CD8-positive, alpha-beta memory T cell (primary cell): ENCODE measurements at places on chromosomes 16 and 17. TPM values are rescaled to one million over a fixed set of nuclear protein-coding genes. Genes with fewer than 3 reads are reported as not detected.

DNA sequence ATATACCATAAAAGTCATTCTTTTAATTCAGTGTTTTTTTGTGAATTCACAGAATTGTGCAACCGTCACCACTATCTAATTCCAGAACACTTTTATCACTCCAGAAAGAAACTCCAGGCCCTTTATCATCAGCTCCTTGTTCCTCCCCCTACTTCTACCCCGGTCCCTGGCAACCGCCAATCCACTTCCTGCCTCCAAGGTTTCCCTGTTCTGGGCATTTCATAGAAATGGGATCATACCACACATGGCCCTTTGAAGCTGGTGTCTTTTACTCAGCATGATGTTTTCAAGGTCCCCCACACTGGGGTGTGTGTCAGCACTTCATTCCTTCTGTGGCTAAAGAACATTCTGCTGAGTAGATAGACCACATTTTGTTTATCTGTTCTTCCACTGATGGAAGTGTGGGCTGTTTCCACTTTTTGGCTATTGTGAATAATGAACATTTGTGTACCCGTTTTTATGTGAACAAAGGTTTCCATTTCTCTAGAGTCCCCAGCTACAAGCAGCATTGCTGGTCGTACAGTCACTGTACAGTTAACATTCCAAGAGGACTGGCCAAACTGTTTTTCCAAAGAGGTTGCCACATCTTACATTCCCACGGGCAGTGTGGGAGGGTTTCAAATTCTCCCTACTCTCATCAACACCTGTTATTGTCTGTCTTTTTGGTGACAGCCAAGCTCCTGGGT is 75.8 kb upstream of the ZNF469 start:
- H3K4me3 ChIP-seq = no peak overlapping the region
- H3K4me1 ChIP-seq = no peaks in the 10 kb centered on the region
- H3K36me3 ChIP-seq = no peaks in the 10 kb centered on the region
- no peak overlapping the region for H3K27ac ChIP-seq
- H3K27me3 ChIP-seq = no peaks in the 10 kb centered on the region

The OR2C1 gene
- not detected for total RNA-seq

The ANKRD40CL gene
- not detected for total RNA-seq

DNA sequence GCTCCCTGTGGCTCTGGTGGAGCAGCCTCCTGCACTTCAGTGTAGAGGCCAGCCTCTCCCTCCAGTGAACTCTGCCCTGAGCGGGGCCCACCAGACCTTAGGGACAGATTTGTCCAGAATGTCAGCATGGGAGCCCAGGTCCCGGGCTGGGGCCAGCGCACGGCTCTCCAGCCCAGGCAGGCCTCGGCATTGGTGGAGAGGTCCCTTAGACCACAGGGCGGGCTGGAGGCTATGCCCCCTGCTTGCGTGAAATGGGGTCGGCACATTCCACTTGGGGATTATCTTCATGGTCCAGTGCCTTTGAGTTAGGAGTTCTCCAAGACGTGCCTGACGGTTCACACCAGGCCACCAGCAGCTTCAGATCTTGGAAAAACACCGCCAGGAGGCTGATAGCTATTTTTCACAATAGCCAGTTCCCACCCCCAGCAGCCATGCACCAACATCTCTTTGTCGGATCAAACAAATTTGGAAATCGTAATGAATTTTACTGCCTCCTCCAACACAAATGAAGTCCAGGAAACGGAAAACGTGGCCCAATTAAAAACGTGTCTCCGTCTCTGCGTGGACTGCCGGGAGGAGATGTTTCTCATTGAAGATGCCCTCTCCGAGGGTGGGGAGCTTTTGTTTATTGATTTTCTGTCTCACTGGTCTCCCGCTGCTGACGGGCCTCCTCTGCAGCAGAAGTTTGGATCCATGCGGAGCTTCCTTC is 110.0 kb upstream of the CIBAR2 start:
- no peak overlapping the region for H3K27ac ChIP-seq
- no peaks in the 10 kb centered on the region for H3K27me3 ChIP-seq
- no peak overlapping the region for H3K4me3 ChIP-seq
- no peaks in the 10 kb centered on the region for H3K4me1 ChIP-seq
- DNase-seq = no peak

- no peak for DNase-seq
- peaks cover 22% of the 10 kb centered on the region for H3K4me1 ChIP-seq
Observed at GRCh38 chr17:4982305-4982704, 5.2 kb downstream of the CAMTA2 start.

The PIRT gene
- total RNA-seq = not detected

DNA sequence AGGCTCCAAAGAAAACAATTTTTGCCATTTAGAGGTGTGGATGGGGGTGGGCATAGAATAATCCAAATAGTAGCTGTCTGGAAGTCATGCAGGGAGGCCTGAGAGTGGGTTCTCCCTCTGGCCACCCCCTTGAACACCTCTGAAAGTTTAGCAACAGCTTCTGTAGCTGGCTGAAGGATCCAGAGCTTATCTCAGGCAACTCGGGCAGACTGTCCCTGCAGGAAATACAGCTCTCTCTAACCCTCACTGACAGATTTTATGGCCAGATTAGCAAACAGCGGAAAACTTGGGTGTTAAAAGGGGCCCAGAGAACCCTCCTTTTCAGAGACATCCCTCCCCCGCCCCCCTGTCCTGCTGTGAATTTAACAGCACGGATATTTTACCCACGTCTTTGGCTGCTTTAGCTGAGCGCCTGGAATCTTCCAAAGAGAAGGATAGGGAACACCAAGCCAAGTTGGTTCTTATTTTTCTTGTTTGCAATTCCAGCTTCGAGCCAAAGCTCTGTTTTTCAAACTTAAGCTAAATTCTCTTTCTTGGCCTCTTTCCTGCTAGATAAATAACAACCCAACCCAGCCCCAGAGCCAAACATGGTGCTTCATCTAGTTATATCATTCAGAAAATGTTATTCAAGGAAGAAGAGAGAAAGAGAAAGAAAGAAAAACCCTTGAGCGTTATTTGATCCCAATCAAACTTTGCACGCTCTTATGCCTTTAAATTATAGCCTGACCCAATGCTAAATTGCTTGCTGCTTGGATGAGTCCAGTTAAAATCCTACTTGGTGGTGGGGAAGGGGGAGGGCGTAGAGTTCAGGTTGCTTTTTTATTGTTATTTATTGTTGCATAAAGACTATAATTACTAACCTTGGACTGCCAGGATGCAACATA is 2.3 kb upstream of the HOXB2 start:
- H3K36me3 ChIP-seq = no peaks in the 10 kb centered on the region
- peak overlapping the region; percentile 92 for H3K27ac ChIP-seq
- DNase-seq = no peak

GRCh38 chr17:10349403-10349802 is 23.4 kb downstream of the MYH13 start:
- H3K4me3 ChIP-seq = no peak overlapping the region
- H3K27ac ChIP-seq = no peak overlapping the region
- no peak for DNase-seq
- no peaks in the 10 kb centered on the region for H3K4me1 ChIP-seq

- peaks cover 10% of the 10 kb centered on the region for H3K4me1 ChIP-seq
- H3K27me3 ChIP-seq = peaks cover 8% of the 10 kb centered on the region
- peak; percentile 68 for DNase-seq
- no peaks in the 10 kb centered on the region for H3K36me3 ChIP-seq
- peak overlapping the region; percentile 54 for H3K27ac ChIP-seq
- peak overlapping the region; percentile 61 for H3K4me3 ChIP-seq
Observed at GRCh38 chr17:44385287-44386181, 3.9 kb downstream of the ITGA2B start.

DNA sequence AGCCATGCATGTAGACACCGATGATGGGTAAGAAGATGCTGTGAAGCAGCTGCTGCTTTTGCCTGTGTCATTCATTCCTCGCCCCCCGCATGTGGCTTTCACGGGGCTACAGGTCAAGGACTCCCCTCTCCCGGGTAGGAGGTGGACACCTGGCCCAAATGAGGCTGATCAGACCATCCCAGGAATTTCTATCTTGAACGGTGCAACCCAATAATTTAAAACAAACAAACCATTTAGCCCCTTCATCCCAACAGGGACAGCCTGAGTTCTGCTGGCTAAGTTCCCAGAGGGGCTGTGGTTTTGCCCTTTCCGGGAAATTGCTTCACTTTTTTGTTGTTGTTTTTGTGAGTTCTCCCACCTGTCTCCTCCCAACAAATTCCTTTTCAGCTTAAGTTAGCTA is 137.7 kb upstream of the CDH5 start:
- no peaks in the 10 kb centered on the region for H3K27me3 ChIP-seq
- no peaks in the 10 kb centered on the region for H3K4me1 ChIP-seq
- no peaks in the 10 kb centered on the region for H3K36me3 ChIP-seq
- no peak overlapping the region for H3K27ac ChIP-seq
- H3K4me3 ChIP-seq = no peak overlapping the region

The CD7 gene
- 186 TPM for total RNA-seq

DNA sequence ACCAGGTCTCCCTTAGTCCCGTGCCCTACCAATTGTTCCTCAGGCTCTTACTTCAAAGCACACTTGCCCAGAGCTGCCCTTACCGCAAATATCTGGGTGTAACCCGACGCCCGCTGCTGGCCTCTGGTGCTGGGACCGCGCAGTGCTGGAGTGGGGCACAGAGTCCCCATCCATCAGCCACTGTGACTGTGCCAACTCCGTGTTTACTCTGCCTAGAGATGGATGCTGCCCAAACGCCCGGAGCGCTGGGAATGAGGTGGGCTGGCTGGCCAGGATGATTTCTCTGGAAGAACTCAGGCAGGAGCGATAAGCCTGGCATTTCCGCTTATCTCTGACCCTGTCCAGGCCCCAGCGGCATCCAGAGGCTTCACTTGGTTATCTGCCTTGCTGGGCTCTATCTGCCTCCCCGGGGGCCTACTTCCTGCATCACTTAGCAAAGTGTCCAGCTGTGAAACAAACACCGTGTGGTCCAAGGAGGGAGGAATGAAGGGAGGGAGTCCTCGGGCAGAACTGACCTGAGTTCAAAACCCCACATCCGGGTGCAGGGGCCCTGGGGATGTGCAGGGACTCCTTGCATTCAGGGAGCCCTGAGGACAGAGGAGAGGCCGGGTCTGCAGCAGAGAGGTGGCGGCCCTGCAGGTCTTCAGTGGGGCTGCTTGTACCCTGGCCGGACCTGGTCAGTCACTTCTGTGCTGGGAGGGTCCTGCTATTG is 9.4 kb upstream of the MYLK3 start:
- DNase-seq = no peak
- H3K27me3 ChIP-seq = no peaks in the 10 kb centered on the region
- H3K27ac ChIP-seq = no peak overlapping the region
- H3K4me3 ChIP-seq = no peak overlapping the region
- H3K36me3 ChIP-seq = no peaks in the 10 kb centered on the region

GRCh38 chr17:34290586-34290985 is 5.0 kb downstream of the CCL11 start:
- H3K27ac ChIP-seq = no peak overlapping the region
- no peak for DNase-seq
- H3K4me1 ChIP-seq = no peaks in the 10 kb centered on the region
- no peaks in the 10 kb centered on the region for H3K27me3 ChIP-seq

DNA sequence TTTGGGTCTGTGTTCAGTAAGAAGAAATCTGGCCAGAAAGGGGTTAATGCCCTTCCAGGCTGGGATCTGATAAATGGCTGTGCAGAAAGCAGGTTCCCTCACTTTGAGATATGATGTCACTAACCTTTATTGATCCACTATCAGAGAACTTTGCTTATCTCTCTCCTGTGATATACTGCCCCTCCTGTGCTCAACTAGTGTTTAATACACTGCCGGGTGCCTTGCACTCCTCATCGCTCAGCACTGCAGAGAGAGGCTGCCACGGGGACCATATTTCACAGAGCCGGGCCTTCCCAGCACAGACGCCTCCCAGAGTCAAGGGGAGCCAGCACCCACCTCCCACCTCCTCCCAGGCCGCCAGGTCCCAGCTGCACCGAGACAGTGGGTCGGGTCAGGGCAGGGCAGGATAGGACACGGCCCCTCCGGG is 20.2 kb downstream of the ZFHX3 start:
- H3K36me3 ChIP-seq = no peaks in the 10 kb centered on the region
- no peaks in the 10 kb centered on the region for H3K4me1 ChIP-seq
- no peak overlapping the region for H3K4me3 ChIP-seq
- no peak overlapping the region for H3K27ac ChIP-seq

The FKBP10 gene
- total RNA-seq = 1.5 TPM

GRCh38 chr16:52545222-52545897 is 1.6 kb downstream of the TOX3 start:
- no peak overlapping the region for H3K27ac ChIP-seq
- no peak overlapping the region for H3K4me3 ChIP-seq
- H3K27me3 ChIP-seq = no peaks in the 10 kb centered on the region
- H3K36me3 ChIP-seq = no peaks in the 10 kb centered on the region
- no peak for DNase-seq

The TPSD1 gene
- total RNA-seq = not detected

- no peak for DNase-seq
- H3K4me1 ChIP-seq = no peaks in the 10 kb centered on the region
- no peaks in the 10 kb centered on the region for H3K36me3 ChIP-seq
- no peaks in the 10 kb centered on the region for H3K27me3 ChIP-seq
Observed at GRCh38 chr16:12272264-12272663, 295.7 kb downstream of the SNX29 start.

DNA sequence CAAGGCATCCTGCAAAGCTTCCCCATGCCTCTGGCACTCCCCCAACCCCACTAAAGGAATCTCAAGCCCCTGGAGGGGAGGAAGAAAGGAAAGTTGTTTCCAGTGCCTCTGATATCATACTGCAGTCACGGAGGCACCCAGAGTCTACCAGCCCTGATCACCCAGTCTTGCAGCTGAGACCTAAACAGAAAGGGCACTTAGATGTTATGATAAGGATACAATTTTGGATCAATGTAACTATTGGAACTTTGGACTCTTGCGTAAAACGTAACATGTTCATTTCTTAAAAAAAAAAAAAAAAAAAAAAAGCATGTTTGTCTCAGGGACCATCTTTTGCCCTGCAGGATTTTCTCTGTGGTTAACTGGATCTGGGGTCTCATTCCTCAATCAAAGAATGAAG is 52.4 kb upstream of the COX10 start:
- H3K4me3 ChIP-seq = no peak overlapping the region
- no peak for DNase-seq
- H3K27ac ChIP-seq = no peak overlapping the region
- H3K36me3 ChIP-seq = no peaks in the 10 kb centered on the region
- no peaks in the 10 kb centered on the region for H3K27me3 ChIP-seq

GRCh38 chr16:87006789-87007745 is 310.1 kb downstream of the C16orf95 start:
- no peaks in the 10 kb centered on the region for H3K27me3 ChIP-seq
- H3K36me3 ChIP-seq = no peaks in the 10 kb centered on the region
- no peaks in the 10 kb centered on the region for H3K4me1 ChIP-seq
- DNase-seq = no peak

DNA sequence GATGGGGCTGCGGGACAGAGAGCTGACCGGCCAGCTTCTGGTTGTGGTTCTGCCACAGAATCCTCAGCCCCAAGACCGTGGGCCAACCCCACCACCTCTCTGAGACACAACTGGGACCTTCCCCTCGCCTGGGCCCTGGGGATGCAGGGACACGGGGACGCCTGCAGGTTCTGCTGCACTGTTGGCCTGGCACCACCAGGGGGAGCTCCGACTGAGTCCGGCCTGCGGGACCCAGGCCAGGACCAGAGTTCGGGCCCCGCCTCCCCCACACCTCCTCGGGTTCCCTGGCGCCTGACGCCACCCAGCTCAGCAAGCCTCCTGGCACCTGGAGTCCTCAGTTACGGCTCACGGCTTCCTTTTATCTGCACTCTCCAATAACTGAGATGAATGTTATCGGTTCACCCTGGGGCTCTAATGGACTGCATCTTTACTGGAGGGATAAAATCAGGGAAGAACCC is 27.3 kb downstream of the TBC1D16 start:
- peak; percentile 67 for DNase-seq
- H3K27me3 ChIP-seq = no peaks in the 10 kb centered on the region
- H3K4me3 ChIP-seq = no peak overlapping the region
- H3K36me3 ChIP-seq = no peaks in the 10 kb centered on the region
- peaks cover 9% of the 10 kb centered on the region for H3K4me1 ChIP-seq

- peaks cover 30% of the 10 kb centered on the region for H3K36me3 ChIP-seq
- DNase-seq = no peak
- no peak overlapping the region for H3K4me3 ChIP-seq
- H3K27ac ChIP-seq = no peak overlapping the region
- no peaks in the 10 kb centered on the region for H3K4me1 ChIP-seq
Observed at GRCh38 chr17:39549747-39550573, 57.8 kb downstream of the NEUROD2 start.
